Kidney (tissue), 22 donors: ENCODE measurements at places on chromosomes 11 and 22. TPM values are rescaled to one million over a fixed set of nuclear protein-coding genes. Genes with fewer than 3 reads are reported as not detected.
A peak's percentile ranks its signal among the peaks of the same experiment; 100 is the strongest.

DNA sequence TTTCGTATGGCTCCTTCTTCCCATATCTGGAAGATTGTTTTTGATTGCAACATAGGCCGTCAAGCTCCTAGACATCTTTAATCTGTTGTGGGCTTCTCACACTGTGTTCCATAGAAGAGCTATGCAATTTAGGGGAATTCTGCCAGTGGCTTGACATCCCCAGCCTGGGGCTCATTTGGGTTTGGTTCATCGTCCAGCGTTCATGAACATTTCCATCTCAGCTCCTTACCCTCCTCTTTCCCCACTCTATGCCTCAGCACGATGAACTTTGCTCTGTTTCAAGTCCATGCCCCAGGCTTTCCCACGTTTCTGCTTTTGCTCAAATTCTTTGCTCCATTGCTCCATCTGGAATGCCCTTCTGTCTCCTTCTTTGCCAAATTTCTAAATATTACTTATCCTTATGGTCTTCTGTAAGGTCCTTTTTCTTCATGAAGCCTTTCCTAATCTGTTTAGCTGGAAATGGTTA lies 26.1 kb upstream of the CLMP start:
- no peaks in the 10 kb centered on the region for H3K27me3 ChIP-seq
- no peak for DNase-seq
- H3K36me3 ChIP-seq = no peaks in the 10 kb centered on the region
- H3K4me3 ChIP-seq = no peak overlapping the region
- H3K4me1 ChIP-seq = no peaks in the 10 kb centered on the region

DNA sequence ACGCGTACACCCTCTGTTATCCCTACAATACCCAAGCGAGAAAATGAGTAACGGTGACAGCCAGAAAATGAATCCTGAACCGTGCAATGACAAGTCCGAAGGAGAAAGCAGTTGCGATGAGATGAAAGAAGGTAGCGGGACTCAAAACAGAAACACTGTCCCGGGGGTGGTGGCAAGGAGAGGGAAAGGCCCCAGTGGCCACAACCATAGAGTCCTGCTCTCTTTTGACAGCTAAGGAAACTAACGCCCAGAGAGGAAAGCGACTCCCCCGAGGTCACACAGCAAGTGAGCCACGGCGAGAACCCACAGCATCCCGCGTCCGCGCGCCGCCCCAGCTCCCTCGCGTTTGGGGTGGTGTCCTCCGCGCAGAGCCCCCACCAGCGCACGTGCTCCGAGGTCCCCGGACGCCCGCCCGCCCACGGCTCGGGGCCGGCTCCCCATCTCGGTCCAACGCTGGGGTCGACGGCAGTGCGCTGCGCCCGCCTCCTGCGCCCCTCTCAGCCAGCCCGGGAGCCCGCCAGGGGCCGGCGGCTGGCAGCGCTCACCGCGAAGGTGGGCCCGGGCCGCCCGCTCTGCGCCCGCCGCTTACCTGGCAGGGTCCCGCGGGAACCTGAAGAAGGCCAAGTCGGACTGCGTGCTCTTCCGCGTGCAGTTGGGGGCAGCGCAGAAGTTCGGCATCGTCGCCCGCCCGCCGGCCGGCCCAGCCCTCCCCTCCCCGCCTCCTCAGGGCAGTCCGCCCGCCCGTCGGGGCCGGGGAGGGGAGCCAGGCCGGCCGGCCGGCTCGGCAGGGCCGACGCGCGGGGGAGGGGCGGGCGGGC lies 564 bp downstream of the THAP12 start:
- H3K27ac ChIP-seq = peak overlapping the region; percentile 60
- no peaks in the 10 kb centered on the region for H3K36me3 ChIP-seq
- H3K4me1 ChIP-seq = peaks cover 15% of the 10 kb centered on the region
- DNase-seq = no peak
- no peaks in the 10 kb centered on the region for H3K27me3 ChIP-seq
- peak overlapping the region; percentile 91 for H3K4me3 ChIP-seq

The C22orf31 gene
- total RNA-seq = not detected

The BUD13 gene
- total RNA-seq = 14.1 TPM

The MB gene
- not detected for total RNA-seq

DNA sequence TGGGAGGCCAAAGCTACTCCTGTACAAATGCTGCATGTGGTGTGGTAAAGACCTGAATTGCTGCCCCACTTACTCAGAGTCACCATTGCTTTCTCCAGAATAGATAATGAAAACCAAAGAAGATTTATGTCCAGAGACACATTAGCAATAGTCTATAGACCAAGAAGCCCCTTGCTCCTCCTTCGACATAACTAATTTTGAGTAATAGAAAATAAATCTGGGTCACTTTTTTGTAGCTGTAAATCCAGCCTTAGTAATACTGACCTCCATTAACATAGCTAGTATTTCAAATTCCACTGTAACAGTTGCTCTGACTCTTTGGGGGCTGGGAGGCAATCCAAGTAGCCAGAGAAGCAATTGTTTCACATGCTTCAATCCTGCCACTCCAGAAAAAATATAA lies 145.9 kb downstream of the MAML2 start:
- no peaks in the 10 kb centered on the region for H3K27me3 ChIP-seq
- H3K4me1 ChIP-seq = peaks cover 14% of the 10 kb centered on the region

DNA sequence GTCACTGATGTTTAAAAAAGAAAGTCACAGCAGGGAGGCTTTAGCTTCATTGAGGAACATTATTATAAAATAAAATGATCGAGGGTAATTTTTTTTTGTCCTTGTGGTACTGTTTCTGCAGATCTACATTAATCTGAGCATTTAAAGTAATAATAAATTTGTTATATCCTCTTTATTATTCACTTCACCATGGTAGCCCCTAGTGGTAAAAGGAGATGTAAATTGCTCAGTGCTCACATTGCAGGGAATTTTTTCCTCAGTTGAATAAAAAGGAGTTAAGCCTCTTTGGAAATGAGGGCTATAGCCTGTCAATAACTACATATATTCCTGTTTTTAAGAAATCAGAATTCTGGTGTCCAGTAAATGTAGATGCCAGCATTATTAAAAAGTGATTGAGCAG lies 99.7 kb upstream of the VPREB1 start:
- no peak for DNase-seq
- H3K4me3 ChIP-seq = no peak overlapping the region
- no peaks in the 10 kb centered on the region for H3K4me1 ChIP-seq

DNA sequence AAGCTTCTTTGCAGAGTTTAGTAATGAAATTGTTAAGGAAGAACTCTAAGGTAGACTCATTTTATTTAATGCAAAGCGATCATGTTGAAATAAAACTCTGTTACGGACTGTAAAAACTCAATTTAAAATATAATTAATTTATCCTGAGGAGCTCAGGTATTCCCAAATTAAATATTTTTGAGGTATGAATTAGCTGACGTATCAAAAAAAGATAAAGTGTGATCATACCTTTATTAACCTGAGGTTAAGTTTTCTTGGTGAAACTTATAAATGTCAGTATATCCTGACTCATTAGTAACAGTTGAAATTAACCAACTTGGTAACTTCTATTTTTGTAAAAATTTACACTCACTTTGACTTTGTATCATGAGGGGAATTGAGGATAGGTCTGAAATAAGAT lies 130.4 kb downstream of the PAX6 start:
- DNase-seq = no peak
- H3K4me3 ChIP-seq = no peak overlapping the region
- no peaks in the 10 kb centered on the region for H3K4me1 ChIP-seq
- H3K27ac ChIP-seq = no peak overlapping the region
- no peaks in the 10 kb centered on the region for H3K27me3 ChIP-seq
- no peaks in the 10 kb centered on the region for H3K36me3 ChIP-seq

DNA sequence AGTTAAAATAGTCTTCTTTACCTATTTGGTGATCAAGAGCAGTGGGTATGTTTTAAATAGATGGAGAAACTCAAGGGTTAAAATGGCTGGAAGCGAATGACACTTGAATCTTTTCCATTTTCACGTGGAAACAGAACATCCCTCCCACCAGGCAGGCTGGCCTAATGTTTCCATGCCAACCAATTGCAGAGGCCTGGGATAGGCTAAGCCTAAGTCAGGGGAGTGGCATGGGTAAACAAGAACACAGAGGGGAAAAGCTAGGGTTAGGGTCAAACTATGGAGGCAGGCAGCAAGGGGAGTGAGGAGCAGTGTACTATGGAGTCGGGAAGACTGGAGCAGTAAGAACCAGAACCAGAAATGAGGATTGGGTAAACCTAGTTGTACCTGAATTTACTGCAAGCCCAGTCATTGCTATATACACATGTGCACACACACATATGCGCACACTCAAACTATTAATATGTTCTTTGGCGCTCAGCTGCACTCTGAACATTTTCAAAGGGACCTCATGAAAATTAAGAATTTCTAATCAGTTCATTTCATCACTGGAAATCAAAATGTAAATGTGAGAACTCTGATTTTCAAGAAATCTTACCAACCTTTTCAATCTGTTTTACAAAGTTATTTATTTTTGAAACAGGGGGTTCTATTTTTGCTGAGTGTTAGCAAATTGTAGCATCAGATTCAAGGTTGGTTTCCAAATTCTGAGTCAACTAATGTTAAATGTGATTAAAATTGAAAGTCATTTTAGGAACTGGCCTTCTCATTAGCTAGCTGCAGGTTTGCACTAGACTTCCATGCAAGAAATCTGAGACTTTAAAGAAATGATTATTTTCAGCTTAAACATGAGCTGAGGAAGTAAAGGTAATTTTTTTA lies 327.0 kb upstream of the CCDC90B start:
- no peak overlapping the region for H3K4me3 ChIP-seq
- no peak overlapping the region for H3K27ac ChIP-seq

The EHF gene
- total RNA-seq = 65.5 TPM

The CTSC gene
- total RNA-seq = 187 TPM

The BATF2 gene
- 5.9 TPM for total RNA-seq

- peak overlapping the region; percentile 26 for H3K27ac ChIP-seq
- H3K4me3 ChIP-seq = no peak overlapping the region
- no peaks in the 10 kb centered on the region for H3K27me3 ChIP-seq
- peak; percentile 32 for DNase-seq
Observed at GRCh38 chr11:131924001-131924400, 553.6 kb downstream of the NTM start.

- H3K27ac ChIP-seq = peak overlapping the region; percentile 71
- no peaks in the 10 kb centered on the region for H3K27me3 ChIP-seq
- DNase-seq = no peak
- H3K36me3 ChIP-seq = no peaks in the 10 kb centered on the region
- H3K4me3 ChIP-seq = no peak overlapping the region
Observed at GRCh38 chr22:44031158-44031952, 7.3 kb downstream of the PARVB start.

DNA sequence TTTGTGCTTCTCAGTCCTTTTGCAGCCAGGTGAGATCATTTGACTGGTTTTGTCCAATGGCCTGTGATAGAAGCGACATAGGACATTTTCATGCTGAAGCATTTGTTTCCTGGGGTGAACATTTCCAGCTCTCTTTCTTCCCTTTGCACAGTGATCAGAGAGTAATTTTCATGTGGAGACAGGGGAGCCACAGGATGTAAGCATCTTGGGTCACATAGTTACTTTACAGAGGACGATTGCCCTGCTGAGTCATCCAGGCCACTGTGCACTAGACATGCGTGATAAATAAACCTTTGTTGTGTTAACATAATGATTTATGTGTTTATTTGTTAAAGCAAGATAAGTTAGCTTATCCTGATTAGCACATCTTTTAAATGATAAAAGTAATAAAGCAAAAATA lies 263.5 kb upstream of the CCDC179 start:
- no peaks in the 10 kb centered on the region for H3K4me1 ChIP-seq
- no peak overlapping the region for H3K27ac ChIP-seq
- no peaks in the 10 kb centered on the region for H3K36me3 ChIP-seq
- H3K27me3 ChIP-seq = no peaks in the 10 kb centered on the region
- no peak overlapping the region for H3K4me3 ChIP-seq
- DNase-seq = no peak

The APOC3 gene
- total RNA-seq = not detected

DNA sequence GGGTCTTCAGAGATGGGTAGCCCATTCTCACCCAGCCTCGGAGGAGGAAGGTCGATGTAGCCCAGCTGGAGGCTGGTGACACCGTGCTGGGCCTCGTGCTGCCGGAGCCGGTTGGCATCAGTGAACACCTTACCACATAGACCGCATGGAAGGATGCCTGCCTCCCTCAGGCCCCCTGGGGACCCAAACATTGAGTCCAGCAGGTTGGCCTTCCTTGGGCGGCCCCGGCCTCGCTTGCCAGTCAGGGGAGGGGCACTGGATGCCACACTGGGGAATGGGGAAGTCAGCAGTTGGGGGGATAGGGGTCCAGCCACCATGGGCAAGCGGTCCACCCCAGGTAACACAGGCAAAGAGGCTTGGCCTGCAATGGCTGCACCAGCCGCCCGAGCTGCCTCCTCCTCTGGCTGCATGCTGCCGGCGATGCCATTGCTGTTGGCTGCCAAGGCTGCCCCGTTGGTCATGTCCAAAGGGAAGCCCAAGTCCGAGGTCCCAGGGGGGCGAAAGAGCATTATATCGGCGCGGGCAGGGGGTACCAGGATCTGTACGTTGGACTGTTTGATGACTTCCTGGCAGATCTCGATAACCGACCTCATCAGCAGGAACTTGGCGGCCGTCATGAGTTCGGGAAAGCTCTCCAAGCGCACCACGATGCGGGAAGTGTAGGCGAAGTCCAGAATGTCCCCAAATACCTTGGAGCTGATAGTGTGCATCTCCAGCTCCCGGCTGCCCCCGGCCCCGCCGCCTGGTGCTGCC lies 1.4 kb downstream of the PATZ1 start:
- H3K36me3 ChIP-seq = peaks cover 7% of the 10 kb centered on the region
- H3K27me3 ChIP-seq = no peaks in the 10 kb centered on the region
- H3K4me3 ChIP-seq = peak overlapping the region; percentile 51
- H3K4me1 ChIP-seq = peaks cover 52% of the 10 kb centered on the region
- DNase-seq = peak; percentile 43
- H3K27ac ChIP-seq = peak overlapping the region; percentile 85

DNA sequence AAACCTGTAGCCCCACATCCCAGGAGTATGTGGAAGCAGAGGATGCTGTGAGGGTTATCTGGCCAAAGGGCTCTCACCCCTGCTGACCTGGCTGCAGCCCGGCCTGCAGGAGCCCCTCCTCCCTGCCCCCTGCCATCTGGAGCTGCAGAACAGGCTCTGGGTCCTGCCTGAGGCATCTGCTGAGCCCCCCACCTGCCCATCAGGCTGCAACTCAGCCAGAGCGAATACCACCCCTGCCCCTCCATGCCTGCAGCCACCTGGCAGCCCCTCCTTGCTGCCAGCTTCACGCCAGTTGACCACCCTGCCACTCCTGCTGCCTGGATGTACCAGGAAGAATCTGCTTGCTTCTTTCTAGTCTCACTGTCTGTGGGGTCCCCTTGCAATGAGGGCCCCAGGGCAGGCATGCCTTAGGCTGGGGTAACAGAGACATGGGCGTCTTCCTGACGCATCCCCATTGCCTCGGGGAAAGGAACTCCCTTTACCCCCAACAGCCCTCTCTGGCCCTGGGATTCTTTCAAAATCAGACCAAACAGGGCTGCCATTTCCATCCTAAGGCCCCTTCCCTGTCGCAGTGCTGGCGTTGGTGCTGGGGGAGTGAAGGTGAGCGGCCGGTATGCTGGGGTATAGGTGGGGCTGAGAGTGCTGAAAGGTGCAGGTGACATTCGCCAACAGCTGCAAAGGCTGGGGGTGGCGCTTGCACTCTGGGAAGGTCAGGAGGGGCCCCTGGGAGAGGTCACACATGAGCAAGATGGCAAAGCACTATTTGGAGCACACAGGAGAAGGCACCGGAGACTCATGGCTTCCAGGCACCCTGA lies 1334.6 kb downstream of the TBC1D22A start:
- H3K36me3 ChIP-seq = no peaks in the 10 kb centered on the region
- H3K4me3 ChIP-seq = no peak overlapping the region
- no peak overlapping the region for H3K27ac ChIP-seq
- no peak for DNase-seq
